ENCODE measurements at places on chromosomes 16 and 17. TPM values are rescaled to one million over a fixed set of nuclear protein-coding genes. Genes with fewer than 3 reads are reported as not detected.

P4HB gene
- polyA plus RNA-seq: 57.2 TPM

SOST gene
- not detected for polyA plus RNA-seq

IL17C gene
- 0.06 TPM for polyA plus RNA-seq

SDR42E2 gene
- not detected for polyA plus RNA-seq

PIK3R5 gene
- polyA plus RNA-seq: 0.16 TPM

DNAH9 gene
- polyA plus RNA-seq: 0.10 TPM

CDH8 gene
- polyA plus RNA-seq: 0.17 TPM

RNF112 gene
- not detected for polyA plus RNA-seq

HLF gene
- 0.16 TPM for polyA plus RNA-seq

JUP gene
- polyA plus RNA-seq: 223 TPM

HS3ST3A1 gene
- 1.4 TPM for polyA plus RNA-seq

RPRML gene
- not detected for polyA plus RNA-seq

KARS1 gene
- polyA plus RNA-seq: 165 TPM

BEAN1 gene
- polyA plus RNA-seq: 0.61 TPM

SPATA32 gene
- polyA plus RNA-seq: not detected
